Activated CD8-positive, alpha-beta T cell treated with anti-CD3 and anti-CD28 coated beads, Interleukin-2, amount 10 ng/mL, durations not matched to agents 7 days and 5 days (primary cell): ENCODE measurements at places on chromosomes 5 and 9.

DNA sequence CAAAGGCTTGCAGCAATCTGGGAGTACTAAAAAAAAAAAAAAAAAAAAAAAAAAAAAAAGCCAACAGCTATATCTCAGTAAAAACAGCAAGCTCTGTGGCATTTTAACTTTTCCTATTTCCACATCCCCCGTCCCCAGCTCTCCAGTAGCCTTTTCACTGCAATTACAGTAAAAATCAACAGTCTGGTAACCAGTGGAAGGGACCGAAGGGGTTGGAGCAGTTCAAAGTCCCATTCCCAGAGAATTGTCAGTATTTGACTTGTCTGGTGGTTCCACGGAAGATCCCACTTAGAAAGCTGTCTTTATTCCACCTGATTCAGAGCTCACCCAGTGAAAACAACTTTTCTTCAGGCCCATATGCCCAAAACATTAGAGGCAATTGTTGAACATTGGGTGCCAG lies 71.8 kb upstream of the ZBTB43 start:
- DNase-seq: no peak

DNA sequence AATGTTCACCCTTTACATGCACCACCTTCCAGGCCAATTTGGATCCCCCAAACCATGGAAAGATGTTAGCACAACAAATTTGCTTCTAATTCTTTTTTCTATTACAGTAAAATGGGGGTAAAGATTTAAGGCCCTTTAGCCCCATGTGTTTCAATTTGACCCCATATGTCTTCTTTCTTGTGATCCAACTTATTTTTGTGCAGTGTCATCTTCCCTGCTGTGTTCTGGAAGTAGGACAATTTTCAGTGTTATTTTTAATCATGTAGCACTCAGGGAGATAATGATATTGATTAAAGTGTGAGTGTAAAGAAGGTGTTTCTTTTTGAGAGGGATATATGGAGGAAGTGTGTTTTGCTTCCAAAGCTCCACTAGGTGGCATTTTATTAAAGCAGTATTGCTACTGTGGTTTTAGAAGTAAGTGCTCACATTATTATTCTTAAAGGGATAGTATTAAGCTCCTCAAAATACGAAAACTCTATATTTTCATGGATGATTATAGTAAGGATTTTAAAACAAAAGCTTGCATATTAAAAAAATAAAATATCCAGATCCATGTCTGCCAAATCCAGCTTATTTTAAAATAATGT lies 118.7 kb upstream of the ATP10B start:
- no peak for DNase-seq

DNA sequence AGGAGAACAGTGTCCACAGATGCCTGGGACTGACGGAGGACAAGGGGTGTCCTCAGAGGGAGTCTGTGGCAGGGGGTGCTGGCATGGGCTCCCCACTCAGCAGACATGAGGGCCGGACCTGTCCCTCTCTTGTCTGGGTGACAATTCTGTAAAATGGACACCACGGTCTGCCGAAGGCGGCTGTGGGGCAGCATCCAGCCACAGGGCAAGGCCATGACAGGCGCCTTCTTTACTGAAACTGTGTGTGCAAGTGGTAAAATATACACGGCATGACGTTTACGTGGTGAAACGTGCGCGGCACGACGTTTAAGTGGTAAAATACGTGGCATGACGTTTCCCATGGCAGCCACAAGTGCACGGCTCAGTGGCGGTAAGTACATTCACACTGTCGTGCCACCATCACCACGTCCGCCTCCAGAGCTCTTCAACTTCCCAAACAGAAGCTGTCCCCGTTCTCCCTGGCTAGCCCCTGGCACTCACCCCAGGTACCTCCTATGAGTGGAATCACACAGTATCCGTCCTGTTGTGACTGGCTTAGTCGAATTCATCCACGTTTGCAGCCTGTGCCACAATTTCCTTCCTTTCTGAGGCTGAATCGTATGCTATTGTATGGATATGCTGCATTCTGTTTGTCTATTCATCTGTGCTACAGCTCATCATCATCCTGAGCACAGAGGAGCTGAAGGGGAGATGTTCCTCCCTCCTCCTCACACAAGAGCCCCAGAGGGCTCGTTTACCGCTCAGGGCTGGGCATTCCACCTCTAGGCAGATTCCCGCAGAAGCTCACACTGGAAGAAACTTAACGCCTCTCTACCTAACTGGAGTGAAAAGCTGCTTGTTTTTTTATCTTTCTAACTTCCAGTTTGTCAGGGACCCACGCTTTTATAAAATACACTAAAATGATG lies 52.5 kb downstream of the COL23A1 start:
- DNase-seq: no peak

- no peak for DNase-seq
Observed at GRCh38 chr9:126851286-126851880, 9.1 kb upstream of the ZBTB34 start.

GRCh38 chr5:174397206-174397605 lies 327.2 kb upstream of the MSX2 start:
- no peak for DNase-seq

DNA sequence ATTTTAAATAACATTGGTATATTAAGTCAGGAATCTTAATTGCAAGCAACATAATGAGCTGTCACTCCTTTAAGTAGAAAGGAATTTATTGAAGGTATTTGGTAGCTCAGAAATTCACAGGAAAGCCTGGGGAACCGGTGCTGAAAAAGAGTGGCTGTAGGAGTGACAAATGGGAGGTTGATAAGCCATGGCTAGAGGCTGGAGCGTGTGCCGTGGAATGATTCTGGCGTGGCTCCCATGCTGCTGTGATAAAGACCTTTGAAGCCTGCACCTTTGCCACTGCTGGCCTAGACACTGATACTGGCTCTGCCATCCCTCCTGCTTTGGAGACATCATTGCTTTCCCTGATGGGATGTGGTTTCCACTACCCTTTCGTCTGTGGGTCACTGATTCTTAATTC lies 65.7 kb upstream of the ATG10 start:
- DNase-seq: no peak

- DNase-seq: peak; percentile 29
Observed at GRCh38 chr5:172777881-172778814, 7.2 kb upstream of the DUSP1 start.

DNA sequence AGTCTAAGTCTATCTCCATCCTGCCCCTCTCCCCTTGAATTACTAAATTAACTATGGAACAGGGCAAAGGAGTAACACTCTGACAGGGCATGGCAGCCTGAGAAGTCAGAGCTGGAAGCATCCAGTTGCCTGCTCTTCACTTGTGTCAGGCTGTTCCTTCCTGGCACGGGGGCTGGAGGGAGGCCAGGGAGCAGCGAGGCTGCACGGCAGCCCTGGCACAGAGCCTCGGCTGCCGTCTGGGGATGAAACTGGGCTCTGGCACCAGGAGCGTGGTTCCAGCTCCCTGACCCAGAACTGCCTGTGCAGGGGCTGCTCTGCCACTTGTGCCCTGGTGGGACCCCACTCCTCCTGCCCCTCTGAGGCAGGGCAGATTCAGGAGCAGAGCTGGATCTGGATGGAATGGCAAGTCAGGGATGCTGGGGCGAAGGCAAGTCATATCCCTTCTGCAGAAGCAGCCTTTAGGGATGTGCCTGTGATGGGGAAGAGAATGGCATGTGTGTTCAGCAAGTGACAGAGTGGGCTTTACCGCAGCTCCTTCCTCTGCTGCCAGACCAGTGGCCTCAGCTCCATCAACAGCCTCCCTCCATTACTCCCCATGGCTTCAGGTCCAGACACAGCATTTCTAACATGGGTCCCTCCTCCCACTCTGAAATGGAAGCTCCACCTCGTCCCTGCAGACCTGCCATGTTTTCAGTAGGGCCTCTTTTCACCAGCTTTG lies 42.2 kb upstream of the PDE8B start:
- no peak for DNase-seq

DNA sequence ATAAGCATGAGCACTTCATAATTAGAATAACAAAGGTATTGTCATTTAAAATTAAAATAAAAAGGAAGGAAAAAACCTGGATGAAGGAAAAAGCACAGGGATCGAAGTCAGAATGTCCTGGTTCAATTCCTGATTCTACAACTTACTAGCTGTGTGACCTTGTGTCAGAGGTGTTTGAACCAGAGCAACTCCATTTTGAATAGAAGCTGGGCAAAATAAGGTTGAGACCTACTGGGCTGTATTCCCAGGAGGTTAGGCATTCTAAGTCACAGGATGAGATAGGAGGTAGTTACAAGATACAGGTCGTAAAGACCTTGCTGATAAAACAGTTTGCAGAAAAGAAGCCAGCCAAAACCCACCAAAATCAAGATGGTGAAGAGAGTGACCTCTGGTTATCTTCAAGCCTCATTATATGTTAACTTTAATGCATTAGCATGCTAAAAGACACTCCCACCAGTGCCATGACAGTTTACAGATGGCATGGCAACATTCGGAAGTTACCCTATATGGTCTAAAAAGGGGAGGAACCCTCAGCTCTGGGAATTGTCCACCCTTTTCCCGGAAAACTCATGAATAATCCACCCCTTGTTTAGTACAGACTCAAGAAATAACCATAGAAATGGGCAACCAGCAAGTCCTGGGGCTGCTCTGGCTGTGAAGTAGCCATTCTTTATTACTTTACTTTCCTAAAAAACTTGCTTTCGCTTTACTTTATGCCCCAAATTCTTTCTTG lies 412.7 kb downstream of the PIK3R1 start:
- no peak for DNase-seq

DNA sequence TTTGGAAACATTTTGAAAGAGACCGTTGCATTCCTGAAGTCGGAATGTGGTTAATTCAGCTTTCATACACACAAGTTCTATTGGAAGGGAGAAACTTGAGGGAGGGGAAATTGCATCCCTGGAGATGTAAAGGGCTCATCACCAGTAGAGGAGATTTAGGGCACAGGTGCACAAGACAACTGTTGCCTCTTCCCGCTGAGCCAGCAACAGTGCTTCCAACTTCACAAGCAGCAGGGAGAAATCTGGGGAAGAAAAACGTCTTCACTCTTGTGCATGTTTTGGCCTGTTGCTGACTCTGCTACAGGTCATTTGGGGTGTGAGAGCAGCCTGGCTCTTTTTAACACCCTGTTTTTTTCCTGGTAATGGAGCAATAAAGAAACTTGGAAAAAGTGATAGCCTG lies 277.9 kb downstream of the GAS1 start:
- DNase-seq: no peak

- DNase-seq: no peak
Observed at GRCh38 chr9:69379270-69379982, 54.4 kb downstream of the ENTREP1 start.

DNA sequence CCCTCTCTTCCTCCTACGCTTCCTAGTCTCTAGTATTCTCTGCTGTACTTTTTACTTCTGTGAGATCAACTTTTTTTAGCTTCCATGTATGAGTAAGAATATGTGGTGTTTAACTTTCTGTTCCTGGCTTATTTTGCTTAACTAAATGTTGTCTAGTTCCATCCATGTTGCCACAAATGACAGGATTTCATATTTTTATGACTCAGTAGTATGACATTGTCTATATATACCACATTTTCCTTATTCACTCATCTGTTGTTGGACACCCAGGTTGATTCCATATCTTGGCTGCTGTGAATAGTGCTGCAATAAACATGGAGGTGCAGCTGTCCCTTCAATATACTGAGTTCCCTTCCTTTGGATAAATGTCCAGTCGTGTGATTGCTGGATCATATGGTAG lies 34.8 kb downstream of the FGD3 start:
- DNase-seq: no peak

DNA sequence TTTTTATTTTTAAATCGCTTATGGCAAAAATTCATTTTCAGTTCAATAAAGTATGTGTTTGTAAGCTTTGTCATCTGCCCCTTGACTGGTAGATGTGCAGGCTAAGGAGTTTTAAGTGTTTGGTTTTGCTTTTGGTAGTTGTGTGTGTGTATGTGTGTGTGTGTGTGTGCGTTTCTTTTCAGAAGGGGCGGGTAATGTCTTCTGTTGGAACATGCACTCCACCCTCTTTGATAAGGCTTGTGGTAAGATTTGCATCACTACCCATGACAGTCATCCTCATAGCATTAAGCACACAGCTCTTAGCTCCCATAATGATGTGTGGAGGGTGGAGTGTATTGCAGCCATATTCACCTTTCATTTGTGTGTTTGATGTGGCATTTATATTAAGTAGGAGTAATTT lies 92.1 kb upstream of the FSD1L start:
- DNase-seq: peak; percentile 25
